ENCODE measurements at places on chromosomes 6 and 20.

DNA sequence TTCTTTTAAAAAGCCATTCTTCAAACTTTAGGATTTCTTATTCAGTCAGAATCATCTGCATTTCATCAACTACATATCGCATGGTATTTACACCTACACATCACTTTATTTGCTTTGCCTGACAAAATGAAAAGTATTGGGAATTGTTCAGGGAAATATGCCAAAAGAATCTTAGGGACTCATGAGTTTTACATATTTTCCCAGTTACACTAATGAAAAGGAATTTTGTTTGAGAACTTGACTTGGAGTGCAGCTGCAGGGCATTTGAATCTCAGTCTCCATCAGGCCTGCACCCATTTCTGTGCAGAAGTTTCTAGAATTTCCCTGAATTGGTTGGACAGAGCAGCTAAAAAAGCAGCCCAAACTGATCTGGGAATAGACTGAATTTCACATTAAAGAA lies 65.3 kb downstream of the MTHFD1L start:
- no peak for DNase-seq

- no peak for DNase-seq
Observed at GRCh38 chr6:105591053-105591452, 188.2 kb upstream of the PREP start.

DNA sequence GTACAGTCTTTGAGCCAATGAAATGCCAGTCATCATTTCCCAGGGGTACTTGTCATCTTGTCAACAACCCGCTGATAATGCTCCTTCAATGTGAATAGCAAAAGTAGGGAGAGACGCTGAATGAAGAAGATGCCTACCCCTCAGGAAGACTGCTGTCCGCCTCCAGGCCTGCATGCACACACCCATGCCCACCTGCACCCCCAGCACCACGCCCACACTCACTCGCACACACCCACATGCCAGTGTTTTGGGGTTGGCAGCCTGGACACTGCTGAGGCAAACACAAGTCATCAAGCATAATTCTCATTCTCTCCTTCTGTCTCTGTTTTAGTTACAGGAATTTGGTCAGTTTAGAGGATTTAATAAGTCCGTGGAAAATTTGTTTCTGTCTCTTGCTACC lies 63.6 kb downstream of the SYTL3 start:
- no peak for DNase-seq

DNA sequence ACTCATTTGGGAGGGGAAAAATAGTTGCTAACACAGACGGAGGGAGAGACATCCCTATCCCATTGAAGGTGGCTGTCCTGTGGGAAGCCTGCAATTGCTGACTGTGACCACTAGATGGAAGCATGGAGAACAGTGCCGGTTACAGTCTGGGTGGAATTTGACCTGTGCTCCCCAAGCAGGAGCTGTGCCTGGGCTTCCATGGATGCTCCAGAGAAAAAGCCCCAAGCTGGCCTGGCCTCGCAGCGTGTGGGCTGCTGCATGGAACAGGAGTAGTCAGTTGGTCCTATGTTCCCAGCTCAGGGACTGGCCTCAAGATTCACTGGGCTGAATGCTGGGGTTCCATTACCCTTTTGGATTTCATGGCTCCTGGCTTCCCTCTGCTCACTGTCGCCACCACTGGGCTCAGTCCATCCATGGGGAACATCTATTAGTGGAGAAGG lies 116.3 kb upstream of the CHD6 start:
- DNase-seq, result no peak

DNA sequence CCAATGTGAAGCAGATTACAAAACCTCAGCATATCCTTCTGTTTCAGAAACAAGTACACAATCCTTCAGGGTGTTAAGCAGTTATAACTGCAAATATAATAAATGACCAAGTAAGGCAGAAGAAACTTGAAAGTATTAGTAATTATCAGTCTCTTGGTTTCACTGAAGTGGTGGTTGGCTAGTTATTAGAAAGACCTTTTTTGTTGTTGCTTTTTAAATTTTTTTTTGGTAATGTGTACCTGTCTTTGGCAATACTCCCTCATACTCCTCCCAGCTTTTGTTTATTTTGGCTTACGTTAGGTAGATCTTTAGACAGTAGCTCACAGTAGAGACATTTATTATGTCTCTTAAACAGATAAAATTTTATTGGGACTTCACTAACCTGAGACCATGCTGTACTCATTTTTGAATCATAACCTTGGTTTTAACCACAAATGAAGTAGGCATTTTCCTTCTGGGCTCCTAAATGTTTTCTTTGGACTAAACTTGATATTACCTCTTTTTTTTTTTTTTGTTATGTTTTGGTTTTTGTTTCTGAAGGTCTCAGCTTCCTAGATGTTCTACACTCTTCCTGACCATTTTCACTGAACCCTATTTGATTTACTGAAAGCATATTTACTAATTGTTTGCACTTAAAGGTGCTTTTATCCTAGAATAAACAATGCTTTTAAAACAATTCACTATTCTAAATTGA lies 6.4 kb downstream of the CD2AP start:
- DNase-seq, result no peak

DNA sequence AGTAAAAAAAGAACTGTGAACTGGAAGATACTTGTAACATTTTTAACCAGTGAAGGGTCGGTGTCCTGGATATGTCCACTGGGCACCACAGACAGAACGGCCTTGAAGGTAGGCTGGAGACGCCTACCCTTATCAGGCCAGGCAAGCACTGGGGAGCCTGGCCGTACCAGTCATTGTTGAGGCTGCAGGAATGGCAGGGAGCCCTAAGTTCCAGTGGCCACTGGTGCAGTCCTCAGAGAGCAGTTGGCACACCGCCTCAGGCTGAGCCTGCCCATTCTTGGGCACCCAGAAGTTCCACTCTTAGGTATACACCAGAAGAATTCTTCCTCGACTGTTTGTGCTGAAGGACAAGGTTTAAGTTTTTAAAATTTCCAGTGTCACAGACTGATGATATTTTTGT lies 20.5 kb downstream of the DNAJC5 start:
- no peak for DNase-seq

DNA sequence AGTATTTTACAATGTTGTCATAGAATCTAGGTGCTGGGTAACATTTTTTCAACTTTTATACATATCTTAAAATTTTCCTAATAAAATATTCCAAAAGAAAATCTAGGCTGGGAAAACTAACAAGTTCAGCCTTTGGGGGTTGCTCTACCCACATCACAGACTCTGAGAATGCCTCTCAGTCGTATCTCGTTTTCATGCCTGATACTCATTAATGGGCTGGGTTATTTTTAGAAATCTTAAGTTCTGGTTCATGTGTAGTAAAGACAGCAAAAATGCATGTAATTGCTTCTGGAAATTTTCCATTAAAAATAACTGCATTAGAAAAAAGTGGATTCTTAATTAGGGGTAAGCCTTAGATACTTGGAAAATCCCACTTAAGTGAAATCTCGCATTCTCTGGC lies 149.3 kb downstream of the SLC24A3 start:
- DNase-seq, result no peak

- no peak for DNase-seq
Observed at GRCh38 chr6:30768634-30769087, 24.3 kb upstream of the IER3 start.

GRCh38 chr6:15956205-15957106 lies 172.4 kb upstream of the MYLIP start:
- no peak for DNase-seq

- no peak for DNase-seq
Observed at GRCh38 chr6:167796192-167796981, 30.3 kb upstream of the AFDN start.

GRCh38 chr6:118649918-118650581 lies 1.3 kb downstream of the CEP85L start:
- DNase-seq, result no peak

DNA sequence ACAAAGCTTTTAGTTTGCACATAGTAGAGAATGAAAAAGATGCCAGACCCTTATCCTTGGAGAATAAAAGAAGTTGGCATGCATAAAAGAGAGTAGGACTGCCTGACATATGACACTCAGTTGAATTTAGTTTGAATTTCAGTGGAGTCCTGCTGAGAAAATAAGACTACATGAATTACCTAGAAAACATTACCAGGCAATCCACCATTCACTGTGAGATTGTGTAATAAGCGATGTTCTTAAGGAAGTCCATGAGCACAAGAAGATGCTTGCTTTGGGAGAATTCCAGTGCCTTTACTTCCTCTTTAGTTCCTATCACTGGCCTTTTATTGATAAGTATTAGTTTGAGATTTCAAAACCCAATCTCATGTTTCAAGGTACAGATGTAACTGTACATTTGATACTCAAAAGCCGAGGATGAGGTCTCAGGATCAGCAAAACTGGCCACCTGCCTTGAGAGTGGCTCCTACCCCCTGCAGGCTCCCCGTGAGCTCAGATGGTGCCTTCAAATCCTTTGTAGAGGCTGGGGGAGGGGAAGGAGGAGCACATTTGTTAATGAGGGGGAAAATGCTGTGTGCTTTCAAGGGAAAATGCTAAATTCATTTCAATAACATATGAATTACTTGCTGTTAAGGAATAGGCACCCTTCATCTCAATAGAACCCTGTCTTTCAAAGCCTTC lies 11.2 kb upstream of the UNC93A start:
- DNase-seq, result no peak

DNA sequence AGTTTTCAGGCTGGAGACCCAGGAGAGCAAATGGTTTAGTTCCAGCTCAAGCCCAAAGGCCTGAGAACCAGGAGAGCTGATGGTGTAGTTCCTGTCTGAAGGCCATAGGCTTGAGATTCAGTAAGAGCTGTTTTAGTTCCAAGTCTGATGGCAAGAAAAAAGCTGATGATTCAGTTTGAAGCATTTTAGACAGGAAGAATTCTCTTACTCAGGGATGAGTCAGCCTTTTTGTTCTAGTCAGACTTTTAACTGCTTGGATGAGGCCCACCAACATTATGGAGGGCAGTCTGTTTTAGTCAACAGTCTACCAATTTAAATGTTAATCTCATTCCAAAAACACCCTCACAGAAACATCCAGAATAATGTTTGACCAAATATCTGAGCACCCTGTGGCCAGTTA lies 2.5 kb downstream of the ZSCAN26 start:
- no peak for DNase-seq

DNA sequence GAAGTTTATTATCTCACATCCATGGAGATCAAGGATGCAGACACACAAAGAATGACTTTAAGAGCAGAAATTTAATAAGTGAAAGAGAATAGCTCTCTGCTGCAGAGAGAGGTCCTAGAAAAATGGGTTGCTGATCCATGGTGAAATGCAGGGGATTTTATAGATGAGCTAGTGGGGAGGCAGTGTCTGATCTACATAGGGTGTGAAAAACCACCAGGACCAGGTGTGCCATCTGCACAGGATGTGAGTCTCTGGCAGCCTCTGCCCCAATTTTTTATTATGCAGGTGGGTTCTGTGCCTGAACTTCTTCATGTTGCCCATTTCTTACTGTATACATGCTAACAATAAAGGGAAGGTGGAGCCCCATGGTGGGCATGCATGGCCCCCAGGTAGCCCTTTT lies 19.9 kb upstream of the NANP start:
- no peak for DNase-seq

GRCh38 chr6:21115111-21115510 lies 478.4 kb upstream of the SOX4 start:
- DNase-seq, result no peak

- no peak for DNase-seq
Observed at GRCh38 chr6:25384967-25385366, 105.8 kb downstream of the CARMIL1 start.

- no peak for DNase-seq
Observed at GRCh38 chr20:58025233-58025632, 203.2 kb downstream of the ANKRD60 start.

DNA sequence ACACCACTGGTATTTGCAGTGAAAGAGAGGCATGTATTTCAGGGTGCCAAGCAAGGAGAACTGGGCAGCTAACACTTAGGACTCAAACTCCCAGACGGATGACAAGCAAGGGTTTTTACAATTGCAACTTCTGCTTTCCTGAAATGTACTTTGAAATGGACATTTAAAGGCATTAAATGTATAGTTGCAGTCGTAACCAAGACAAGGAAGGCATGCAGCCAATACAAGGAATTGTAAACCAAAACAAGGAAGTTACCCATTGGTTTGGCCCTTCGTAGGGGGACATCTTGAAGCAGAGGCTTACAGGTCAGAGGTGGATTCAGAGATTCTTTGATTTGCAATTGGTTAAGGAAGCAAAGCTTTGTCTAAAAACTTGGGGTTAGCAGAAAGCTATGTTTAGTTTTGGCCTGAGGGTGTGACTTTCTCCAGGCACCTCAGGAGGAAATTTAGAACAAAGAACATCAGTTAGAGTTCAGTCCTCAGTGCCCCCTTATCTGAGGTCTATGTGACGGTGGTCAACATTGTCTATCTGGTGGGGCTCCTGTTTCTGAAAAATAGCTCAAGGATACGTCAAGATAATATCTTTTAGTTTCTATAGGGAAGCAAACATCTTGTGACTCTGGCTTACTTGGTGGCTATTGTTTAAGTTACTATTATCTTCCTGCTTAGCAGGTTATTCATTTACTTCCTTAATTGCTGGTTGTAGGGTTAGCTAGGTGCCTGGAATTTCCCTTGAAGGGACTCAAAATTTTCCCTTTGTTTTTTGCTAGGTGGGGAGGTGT lies 266.0 kb downstream of the CD83 start:
- DNase-seq, result no peak

DNA sequence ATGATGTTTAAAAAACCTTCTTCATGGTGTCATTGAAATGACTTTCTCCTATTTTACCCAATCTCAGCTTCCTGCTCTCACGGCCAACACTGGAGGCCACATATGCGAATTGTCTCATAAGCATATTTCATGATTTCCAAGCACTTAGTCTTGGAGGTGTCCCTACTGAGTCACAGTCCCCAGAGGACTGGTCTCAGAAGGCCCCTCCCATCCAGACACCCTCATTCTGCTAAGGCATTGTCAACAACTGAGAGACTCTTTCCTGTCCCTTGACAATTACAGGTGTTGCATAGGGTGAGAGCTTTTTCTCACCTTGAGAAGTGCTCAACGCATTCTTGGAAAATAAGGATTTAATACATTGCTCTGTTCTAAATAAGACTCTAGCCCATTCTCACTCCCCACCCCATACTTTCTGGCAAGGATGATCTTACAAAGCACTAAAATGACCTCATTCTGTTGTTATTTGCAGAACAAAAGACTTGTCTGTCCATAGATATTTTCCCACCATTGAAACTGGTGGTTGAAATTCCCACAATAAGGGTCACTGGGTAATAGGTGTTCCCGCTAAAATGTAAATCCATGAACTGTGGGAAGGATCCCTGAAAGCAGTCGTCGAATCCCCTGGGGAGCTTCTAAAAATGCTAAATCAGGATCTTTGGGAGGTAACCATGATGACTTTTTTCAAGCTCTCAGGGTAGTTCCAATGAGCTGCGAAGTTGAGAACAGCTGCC lies 32.3 kb upstream of the SLC22A23 start:
- DNase-seq, result no peak

- DNase-seq, result no peak
Observed at GRCh38 chr6:105259913-105260889, 80.4 kb upstream of the POPDC3 start.

Data from mesothelial cell of epicardium (in vitro differentiated cells).